ENCODE measurements at places on chromosomes 2 and 18.

DNA sequence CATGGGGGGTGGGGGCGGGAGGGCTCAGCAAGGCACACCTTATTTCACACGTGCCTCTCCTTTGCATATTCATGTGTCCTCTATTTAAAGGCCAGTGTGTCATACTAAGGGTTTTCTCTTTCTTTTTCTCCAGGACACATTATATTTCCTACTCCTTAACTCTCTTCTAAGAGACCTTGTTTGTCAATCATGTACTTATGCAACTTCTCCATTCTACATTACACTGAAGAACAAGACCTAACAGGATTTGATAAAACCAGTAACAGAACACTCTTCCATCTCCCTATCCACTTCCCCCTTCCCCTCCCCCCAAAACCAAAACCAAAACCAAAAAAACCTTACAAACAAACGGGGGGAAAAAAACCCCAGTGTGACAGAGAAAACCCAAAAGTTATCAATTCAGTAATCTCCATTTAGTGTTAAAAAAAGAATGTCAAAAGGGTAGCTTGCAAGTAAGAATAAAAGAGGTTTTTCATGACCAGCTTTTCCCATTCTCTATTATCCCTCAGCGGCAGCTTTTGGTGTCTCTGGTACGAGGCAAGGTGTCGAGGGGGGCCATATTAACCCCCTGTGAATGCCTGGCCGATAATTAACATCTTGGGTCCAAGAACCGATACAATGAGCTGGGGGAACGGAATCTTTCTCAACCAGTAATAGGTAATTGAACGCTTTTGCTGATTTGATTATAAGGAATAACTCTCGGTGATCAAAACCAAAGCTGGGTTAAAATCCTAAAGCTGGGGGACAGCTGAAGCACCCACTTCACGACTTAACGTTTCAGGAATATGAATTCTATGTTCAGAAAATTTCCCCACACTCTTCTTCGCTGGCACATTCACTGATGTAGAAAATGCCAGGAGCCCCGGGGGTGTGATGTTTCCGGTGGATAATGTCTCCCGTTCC, 191.0 kb upstream of the TCF4 start:
- peak; percentile 26 for ATAC-seq

- ATAC-seq = peak; percentile 14
These were observed at the start of gene ASIC4 for GRCh38 chr2:219514196-219514761. TSS of gene ASIC4 (plus strand) at chr2:219514482. CDS start at chr2:219514725, 243 bp downstream.

DNA sequence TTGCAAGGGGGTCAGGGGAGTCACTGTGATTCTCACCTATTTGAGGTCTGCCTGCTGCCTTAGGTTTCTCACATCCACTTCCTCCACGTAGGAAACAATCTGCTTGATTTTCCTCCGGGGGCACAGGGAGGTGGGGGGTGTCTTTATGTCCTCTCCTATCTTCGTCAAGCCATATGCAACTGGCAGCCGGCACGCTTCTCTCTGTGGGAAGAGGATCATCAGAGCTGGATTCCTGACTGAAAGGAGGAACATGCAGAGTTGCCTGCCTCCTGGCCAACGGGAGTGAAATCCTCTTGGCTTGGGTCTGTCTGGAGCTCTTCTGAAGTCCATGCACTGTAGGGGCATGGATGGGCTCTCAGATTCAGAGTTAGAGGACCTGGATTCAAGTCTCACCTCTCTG, 43.1 kb upstream of the ACVR1 start:
- ATAC-seq = no peak

DNA sequence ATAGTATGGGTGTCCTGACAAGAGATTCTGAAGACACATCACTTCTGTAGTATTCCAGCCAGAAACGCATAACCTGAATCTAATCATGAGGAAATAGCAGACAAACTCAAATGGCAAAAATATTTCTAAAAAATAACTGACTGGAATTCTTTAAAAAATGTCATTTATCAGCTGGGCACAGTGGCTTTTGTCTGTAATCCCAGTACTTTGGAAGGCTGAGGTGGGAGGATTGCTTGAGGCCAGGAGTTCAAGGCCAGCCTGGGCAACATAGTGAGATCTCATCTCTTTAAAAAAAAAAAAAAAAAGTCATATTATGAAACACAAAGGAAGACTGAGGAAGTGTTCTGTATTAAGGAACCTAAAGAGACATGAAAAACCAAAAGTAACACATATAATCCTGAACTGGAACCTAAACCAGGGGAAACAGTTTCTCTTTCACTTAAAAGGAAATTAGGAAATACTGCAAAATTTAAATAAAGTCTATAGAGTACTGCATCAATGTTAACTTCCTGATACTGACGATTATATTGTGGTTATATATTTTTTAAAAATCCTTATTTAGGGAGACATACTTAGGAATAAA, 29.9 kb downstream of the SESTD1 start:
- ATAC-seq = no peak

DNA sequence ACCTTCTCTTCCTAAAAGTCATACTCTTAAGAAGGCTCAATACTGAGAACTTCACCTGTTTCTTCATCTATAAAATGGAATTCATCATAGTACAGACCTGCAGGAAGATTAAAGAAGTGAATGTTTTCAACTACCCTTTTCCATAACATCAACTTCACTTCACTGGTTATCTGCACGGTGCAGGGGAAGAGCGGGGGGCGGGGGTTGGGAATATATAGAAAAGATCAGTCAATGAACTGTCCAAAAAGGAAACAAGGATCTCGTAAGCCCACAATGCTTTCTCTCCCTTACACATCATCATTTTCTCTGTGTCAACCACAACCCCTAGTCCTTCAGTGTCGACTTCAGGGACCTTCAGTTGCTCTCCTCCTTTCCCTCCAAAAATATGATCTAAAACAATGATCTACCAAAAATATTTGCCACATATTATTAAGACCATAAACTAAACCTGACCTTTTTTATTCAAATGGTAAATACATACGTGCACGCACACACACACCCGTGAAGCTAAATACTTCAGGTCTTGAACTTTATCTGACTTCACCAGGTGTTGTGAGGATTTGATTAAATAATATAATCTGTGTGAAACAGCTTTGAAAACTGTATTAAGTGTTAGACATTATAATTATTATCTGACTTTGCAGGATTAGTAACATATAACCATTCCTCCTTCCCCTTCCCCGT, 4.9 kb downstream of the MBOAT2 start:
- ATAC-seq = no peak

Data from SK-N-SH treated with all-trans-retinoic acid at 6 μM for 48 hours (cell line).